ENCODE measurements at places on chromosomes 1 and 21.

DNA sequence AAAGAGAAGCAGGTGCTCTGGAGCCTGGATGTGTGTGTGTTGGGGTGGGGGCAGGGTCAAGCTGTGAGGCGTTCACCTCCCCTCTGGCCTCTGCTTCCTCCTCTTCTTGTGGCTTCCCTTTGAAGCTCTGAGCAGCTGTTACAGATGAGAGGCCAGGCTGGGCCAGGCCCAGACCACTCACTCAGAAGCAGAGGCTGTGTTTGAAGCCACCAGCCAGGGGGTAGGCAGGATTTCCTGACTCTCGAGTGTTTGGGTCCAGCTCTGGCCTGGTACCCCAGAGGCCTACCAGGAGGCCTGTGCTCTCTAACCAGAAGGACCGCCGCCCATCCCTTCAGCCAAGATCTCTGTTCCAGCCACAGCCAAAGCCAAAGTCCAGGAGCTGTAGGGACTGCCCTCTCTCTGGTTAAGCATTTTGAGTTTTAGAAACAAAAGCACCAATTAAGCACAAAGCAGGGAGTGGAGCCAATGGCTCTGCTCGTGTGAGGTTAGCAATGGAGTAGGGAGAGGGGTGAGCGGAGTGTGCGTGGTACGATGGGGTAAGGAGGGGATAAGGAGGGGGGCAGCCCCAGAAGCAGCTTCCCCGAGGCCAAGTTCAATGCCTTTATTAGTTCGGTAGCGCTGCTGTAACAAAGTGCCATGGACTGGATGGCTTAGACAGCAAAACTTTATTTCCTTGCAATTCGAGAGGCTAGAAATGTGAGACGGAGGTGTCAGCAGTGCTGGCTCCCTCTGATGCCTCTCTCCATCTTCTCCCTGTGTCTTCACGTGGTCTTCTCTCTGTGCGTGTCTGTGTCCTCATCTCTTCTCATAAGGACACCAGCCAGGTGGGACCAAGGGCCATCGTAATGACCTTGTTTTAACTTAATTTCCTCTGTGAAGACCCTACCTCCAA lies 20.5 kb downstream of the RCSD1 start:
- no peak for DNase-seq

- DNase-seq: no peak
Measured at GRCh38 chr1:119188926-119189325, 48.5 kb upstream of the WARS2 start.

DNA sequence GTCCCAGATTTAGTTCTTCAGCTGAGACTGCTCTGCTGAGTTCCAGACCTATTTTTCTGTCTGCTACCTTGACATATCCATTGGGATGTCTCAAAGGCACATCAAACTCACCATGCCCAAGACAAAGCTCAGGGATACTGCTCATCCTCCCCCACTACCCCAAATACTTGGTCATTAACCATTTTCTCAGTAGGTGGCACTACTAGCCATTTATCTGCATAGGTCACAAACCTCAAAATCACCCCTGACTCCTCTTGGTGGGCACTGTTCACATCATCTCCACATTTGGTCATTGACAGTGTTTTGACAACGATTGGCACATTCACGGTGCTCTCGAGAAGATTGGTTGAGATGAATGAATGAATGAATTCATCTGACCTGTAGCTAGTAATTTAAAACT lies 32.1 kb downstream of the CACNA1S start:
- DNase-seq: no peak

DNA sequence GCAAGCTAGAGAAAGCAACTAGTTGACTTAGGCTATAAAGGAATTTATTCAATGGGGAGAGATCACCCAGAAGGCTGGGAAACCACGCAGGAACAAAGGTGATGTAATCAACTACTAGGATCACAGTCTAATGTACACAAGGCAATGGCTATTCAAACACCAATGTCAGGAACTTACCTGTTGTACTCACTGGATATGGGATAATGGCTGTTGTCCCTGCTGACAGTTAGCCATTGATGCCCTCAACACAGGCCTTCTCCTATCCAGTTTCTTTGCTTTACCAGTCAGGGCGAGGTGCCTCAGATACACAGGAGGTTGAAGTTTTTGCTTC lies 32.3 kb downstream of the C21orf91 start:
- DNase-seq: no peak

- no peak for DNase-seq
Measured at GRCh38 chr1:28244549-28245251, 8.8 kb downstream of the ATP5IF1 start.

DNA sequence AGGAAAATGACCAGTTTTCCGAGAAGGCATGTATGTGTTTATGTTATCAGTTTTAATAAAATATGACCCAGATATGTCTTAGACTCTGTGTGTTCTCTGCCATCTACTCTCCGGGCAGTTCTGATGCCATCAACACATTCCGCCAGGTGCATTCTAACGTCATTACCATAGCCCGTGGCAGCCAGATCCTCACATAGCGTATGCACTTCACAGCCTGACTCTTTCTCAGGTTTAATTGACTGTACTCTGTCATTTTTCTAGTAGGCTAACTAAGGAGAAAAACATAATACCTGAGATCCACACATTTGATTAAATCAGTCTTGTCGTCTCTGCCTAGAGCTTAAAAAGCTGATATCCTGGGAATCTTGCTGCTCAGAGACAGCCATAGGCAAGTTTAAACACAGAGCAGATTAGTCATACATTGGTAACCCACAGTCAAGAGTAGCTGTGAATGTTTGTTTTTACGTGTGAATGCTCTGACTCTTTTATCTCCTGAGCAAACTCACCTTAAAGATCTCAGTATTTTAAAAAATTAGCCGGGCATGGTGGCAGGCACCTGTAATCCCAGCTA lies 175.9 kb downstream of the GREM2 start:
- DNase-seq: no peak

- no peak for DNase-seq
Measured at GRCh38 chr1:64590316-64590715, 120.4 kb downstream of the CACHD1 start.

DNA sequence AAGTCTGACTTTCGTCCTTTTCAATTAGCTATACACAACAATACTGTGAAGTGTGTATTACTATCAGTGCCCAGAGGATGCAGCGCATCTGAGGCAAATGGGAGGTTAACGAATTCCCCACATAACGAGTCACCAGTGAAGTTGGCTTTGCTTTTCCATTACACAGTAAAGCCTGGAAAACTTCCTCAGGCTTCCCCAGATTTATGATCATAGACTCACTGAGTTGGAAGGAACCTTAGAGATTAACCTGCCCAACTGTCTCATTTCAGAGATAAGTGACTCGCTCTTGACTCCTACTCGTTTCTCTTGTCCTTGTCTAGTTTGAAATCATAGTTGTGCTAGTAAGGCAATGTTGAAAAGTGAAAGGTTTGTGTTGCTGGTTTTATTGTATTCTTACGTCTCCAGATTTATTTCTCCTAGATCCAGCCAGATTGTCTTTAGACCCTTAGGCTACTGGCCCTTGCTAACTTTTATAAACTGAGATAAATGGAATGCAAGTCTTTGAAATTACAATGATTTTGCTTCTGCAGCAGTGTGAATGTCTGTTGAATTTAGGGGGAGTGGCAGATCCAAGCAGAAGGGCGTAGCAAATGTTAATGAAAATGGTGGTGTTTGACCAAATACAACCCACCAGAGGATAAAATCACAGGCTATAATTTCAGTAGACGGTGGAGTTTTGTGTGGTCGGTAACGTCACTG lies 17.3 kb downstream of the S1PR1 start:
- DNase-seq: no peak

GRCh38 chr1:19628879-19629278 lies 15.2 kb upstream of the NBL1 start:
- DNase-seq: no peak

DNA sequence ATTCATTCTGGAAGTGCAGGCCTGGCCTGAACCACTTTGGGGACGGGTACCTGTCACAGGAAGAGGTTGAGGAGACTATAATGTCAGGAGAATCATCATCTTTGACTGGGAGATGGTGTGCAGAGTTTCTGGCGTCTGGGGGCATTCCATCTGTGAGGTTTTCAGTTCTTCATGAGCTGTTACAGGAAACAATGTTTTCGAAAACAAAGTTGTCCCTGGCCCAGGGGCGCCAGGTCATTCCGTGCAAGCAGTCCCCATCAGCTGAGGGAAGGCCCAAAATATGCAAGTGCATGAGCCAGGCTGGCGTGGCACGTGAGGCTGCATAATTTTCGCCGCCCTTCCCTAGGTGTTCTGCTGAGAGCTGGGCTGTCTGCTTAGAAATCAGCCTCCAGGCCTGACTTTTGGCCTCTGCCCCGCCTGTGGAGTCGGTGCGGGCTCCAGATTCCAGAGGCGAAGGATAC lies 68.4 kb upstream of the ATP5PO start:
- no peak for DNase-seq

GRCh38 chr1:206101351-206102045 lies 15.7 kb downstream of the AVPR1B start:
- no peak for DNase-seq

GRCh38 chr1:204714861-204715511 lies 29.4 kb upstream of the LRRN2 start:
- peak; percentile 20 for DNase-seq

- DNase-seq: peak; percentile 25
Measured at GRCh38 chr1:247576514-247576913, 11.6 kb upstream of the OR2G2 start.

DNA sequence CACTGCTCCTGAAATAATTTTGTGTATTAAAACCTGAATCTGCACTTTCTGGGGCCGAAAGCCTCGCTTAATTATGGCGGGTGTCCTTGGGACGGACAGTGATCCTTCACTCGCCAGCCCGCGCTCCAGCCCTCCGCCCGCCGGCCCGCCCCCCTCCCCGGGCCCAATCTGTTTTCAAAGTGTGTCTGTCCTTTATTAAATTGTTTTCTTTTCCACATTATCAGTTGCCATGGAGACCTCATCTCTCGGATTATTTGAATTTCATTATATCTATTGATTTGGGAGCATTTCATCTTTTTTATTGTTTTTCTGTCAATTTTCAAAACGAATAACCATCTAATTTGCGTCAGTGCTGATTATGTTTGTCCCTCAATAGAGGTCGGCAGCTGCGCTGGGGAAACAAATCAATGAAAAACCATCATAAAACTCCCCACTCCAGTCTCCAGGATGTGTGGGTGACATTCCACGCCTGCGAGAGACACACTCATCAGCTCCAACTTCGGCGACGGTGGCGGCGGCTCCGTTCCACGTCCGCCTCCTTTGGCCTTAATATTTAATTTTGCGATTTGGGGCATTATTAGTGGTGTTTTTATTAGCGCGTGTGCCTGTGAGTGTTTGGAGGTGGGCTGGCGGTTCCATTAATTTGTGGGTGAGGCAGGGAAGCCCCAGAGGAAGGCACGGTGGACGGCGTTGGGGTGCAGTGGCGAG lies 123.9 kb downstream of the CASZ1 start:
- no peak for DNase-seq

DNA sequence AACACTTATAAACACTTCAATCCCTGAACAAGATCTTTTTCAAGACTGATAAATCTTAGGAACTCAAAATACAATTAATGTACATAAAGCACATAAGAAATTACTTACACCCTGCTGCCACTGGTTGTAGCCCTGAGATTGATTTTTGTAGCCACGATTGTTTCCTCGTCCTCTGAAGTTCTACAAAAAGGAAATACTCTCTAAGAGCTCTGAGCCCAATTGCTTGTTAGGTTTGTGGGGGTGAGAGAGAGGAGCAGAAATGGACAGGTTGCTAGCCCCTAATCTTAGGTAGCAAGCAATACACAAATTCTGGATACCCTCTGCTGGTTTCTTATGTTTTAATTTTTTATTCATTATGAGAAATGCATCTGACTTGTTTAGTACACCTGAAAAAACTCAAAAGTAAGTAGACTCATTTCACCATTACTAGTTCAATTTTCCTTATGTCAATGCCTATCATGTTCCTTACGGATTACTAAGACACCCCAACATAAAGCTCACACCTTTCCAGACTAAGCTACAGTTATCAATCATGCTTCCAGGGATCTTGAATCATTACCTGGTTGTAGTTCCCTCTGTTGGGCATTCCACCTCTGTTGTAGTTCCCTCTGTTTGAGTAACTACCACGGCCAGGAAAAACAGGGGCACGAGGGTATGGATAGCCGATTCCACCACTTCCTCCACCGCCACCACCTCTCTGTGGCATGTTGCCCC lies 9.3 kb downstream of the HNRNPU start:
- no peak for DNase-seq

DNA sequence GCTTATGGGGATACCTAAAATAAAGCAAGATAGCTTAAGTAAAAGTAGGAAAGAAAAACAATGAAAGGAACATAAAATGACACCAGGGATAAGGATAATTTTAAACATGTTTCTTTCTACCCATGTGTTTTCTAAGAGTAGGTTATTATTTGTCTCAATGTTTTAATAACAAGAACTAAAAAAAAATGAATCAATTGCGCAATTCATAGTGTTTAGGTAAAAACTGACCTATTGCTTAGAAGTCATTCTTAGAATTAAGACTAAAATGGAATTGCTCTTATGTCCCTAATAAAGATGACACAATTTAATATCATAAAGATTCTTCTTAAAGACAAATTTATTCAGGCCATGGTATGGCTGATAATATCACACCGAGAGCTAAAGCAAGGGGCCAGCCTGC lies 58.0 kb upstream of the COL24A1 start:
- DNase-seq: no peak

Data from NCI-H2081 (cell line).